Suppressor macrophage treated with lipopolysaccharide for 1 hour (primary cell): ENCODE measurements at places on chromosomes 4 and X.

DNA sequence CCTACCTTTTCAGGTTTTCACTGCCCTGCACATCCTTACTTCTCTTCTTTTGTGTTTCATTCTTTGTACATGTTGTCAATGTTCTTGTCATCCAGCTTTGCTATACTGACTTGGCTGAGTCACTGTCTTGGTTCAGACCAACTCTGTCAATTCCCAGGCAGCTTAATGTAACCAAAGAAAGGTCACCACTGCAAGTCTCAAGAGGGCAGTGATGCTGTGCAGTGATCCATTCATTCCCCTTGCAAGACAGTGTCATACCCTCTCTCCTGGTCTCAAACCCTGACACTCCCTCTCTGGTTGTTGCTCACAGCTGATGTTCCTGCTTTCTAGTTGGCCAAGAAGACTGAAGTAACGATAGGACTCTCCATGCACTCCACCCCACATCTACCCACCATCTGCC, 17.5 kb downstream of the RAB39B start:
- no peak for DNase-seq

DNA sequence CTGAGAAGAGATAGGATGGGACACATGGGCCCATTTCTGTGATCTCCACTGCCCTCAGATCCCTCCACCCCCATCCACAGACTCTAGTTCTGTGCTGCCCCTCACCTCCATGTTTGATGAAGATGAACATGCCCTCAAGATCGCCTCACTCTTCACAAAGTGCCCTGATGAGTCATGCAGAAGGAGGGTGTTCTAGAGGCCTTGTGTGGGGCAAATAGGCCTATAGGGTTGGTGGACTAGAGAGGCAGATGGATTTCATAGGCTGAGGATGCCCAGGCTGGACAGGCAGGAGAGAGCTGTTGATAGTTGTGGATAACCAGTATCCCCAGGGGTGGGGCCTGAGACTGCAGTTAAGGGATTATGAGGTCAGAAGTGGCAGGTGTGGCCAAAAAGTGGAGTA, at the start of gene CXorf65:
Gene CXorf65 (minus strand): TSS at position 314 of the 400 bp plus-strand sequence. CDS start 184 bp downstream, at position 130.
- peak; percentile 21 for DNase-seq

DNA sequence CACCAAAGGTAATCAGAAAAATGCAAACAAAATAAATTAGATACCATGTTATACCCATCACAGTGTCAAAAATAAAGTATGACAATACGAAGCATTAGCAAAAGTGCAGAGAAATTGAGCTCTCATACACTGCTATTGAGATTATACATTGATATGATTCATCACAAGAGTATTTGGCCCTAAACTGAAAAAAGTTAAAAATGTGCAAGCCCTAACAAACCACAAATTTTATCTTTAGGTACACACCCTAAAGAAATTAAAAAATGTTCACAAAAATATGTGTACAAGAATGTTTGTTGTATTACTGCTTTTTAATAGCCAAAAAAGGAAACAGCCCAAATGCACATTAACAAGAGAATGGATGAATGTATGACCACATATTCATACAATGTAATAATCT, 137.9 kb upstream of the MAGEA10 start:
- DNase-seq, result no peak

DNA sequence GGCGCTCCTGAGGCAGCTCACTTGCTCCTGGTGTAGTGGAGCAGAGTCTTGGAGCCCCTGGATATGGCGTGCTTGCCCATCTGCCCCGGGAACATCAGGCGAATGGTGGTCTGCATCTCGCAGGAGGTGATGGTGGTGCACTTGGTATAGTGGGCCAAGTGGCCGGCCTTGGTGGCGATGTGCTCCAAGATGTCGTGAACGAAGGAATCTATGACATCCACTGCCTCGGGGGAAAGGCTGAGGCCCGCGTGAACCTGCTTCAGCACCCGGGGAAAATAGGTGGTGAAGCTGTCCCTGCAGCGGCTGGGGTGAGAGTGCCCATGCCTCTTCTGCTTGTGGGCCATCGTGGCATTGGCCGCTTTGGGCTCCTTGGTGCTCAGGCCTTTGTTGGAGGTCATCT, 58.1 kb upstream of the TMSB15B start:
- DNase-seq, result no peak

DNA sequence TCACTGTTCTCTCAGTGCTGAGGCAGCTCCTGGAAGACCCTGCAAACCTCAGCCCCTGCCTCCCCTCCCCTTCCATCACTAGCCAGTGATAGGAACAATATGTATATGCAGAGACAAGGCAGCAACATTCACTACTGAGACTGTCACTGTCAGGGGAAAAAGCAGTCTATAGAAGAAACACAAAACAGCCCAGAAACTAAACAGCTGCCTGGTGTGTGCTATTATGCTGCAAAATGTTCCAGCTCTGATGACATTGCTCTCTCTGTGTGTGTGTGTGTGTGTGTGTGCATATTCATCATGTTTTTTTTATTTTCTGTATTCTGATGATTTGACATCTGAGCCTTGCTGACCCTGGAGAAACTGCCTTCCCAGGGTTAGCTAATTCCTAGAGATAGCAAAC, 147.2 kb downstream of the SPATA18 start:
- DNase-seq, result no peak

DNA sequence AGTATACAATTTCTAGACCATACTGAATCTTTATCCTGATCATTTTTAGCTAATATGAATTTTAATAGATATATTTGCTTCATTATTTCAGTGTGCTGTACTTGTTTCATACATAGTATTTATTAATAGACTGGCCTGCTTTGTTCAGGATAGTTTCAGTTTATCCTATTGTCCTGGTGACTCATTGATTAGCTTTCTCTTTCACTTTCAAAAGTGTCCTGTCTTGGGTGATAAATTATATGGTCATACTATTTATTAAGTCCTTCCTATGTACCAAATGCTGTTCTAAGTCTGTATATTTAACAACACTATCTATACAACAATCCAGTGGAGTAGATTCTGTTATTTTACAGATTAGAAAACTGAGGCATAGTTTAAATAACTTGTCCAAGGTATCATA, 153.8 kb upstream of the RAPGEF2 start:
- peak; percentile 72 for DNase-seq

GRCh38 chrX:13790206-13791131, 26.4 kb downstream of the GPM6B start:
- DNase-seq, result no peak

GRCh38 chr4:94277534-94277933, 65.1 kb downstream of the HPGDS start:
- DNase-seq, result no peak

GRCh38 chr4:1406394-1406980, at the start of gene NKX1-1:
Gene NKX1-1, minus strand, starts transcription at chr4:1406442. Its CDS starts 0 bp downstream, at chr4:1406442.
- DNase-seq, result no peak

DNA sequence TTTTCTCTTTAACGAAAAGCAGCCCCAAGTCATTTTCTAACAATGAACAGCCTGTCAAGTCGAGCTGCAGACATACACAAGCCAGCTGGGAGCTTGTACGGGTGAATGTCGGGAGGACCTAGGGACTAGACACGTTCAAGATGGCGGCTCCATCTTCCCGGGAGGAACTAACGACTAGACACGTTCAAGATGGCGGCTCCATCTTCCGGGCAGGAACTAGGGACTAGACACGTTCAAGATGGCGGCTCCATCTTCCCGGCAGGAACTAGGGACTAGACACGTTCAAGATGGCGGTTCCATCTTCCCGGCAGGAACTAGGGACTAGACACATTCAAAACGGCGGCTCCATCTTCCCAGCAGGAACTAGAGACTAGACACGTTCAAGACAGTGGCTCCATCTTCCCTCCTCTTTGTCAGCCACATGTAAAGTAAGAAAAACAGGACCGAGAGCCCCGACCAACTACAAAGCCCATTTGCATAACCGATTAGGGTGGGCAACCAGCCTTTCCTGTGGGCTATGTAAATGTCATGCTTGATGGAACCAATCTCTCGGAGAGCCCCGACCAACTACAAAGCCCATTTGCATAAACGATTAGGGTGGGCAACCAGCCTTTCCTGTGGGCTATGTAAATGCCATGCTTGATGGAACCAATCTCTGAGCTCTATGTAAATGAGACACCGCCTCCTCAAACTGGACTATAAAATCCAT, 175.5 kb downstream of the DHRSX start:
- peak; percentile 44 for DNase-seq

GRCh38 chr4:13527981-13528820, 16.1 kb downstream of the NKX3-2 start:
- DNase-seq, result peak; percentile 44

- DNase-seq, result no peak
These were observed 83.5 kb upstream of the SMIM10 start for GRCh38 chrX:134907302-134907701.

GRCh38 chr4:155529716-155530115, 136.9 kb upstream of the GUCY1A1 start:
- DNase-seq, result no peak

- DNase-seq, result no peak
These were observed 143.4 kb downstream of the TRIML1 start for GRCh38 chr4:188282471-188283232.

GRCh38 chr4:181647396-181648147, 595.6 kb upstream of the TENM3 start:
- no peak for DNase-seq

GRCh38 chr4:3685081-3685645, 81.0 kb upstream of the ADRA2C start:
- no peak for DNase-seq

- DNase-seq, result no peak
These were observed 1.4 kb downstream of the COX7B start for GRCh38 chrX:77900688-77901087.

GRCh38 chr4:79141530-79141929, 184.3 kb downstream of the NAA11 start:
- no peak for DNase-seq

DNA sequence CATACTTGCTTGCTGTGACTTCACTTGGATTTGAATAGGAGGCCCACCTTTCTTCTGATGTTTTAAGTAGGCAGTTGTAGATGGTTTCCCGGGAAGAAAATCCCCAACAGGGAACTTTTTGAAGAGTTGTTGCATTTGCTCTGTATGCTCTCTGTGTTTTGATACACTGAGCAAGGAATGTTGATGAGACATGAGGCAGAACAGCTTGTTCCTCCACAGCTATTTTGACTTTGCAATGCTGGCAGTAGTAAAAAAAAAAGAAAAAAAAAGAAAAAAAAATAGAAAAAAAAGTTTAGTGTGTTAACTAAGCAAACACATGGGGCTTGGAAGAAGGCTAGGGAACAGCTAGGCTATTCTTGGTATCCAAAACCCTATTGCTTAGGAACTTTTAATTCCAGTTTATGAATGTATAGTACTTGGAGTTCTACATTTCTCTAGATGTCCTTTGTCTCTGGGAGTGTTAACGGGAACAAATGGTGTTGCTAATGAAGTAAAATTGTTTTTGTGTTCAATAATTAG, 23.4 kb upstream of the PAQR3 start:
- DNase-seq, result no peak

GRCh38 chr4:43008793-43009192, 116.3 kb downstream of the GRXCR1 start:
- no peak for DNase-seq

DNA sequence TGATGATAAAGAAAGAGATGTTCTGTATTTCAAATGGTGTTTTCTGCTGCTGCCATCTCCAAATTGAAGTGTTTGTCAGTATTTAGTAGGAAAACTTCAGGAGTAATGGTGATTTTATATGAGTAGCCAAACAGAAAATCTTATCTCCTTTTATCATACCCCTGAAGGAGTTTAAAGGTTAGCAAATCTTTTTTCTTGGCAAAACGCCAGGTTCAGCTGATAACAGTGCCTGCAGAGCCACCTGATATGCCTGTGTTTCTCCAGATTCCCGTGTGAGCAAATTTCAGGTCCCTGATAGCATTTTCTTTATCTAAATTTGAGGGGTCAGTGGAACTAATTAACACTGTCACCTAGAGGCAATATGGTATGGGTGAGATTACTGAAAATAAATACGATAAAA, 65.8 kb upstream of the ETNPPL start:
- no peak for DNase-seq

DNA sequence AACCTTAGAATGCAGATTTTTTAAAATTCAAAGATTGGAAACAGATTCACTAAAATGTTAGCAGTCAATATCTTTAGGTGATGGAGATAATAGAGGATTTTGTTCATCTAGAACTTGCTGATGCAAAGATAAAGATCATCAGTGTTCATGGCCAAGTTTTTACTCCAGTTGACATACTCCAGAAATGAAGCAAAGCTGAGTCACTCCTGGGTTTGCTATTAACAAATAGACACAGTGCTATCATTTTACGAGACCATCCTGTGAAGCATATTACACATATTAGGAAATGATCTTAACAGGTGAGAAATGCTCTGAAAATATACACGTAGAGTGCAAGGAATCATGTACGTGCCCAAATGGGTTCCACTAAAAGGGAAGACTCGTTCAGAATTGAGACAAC, 170.6 kb upstream of the FAM9B start:
- no peak for DNase-seq

- DNase-seq, result no peak
These were observed 90.7 kb upstream of the PCDH18 start for GRCh38 chr4:137623013-137623412.

DNA sequence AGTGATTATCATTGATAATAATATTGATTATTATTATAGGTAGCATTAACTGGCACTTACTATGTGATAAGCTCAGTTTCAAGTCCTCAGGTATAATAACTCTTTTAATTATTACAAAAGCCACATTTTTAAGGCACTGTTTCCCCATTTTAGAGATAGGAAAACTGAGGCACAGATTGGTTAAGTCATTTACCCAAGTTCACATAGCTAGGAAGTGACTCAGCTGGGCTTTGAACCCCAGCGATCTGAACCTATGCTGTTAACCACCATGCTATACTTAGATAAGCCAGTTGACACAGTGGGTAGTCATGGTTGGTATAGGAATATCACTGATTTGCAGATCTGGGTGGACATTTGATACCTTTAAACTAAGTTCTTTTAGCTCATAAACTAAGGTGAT, 110.4 kb downstream of the FRAS1 start:
- no peak for DNase-seq

DNA sequence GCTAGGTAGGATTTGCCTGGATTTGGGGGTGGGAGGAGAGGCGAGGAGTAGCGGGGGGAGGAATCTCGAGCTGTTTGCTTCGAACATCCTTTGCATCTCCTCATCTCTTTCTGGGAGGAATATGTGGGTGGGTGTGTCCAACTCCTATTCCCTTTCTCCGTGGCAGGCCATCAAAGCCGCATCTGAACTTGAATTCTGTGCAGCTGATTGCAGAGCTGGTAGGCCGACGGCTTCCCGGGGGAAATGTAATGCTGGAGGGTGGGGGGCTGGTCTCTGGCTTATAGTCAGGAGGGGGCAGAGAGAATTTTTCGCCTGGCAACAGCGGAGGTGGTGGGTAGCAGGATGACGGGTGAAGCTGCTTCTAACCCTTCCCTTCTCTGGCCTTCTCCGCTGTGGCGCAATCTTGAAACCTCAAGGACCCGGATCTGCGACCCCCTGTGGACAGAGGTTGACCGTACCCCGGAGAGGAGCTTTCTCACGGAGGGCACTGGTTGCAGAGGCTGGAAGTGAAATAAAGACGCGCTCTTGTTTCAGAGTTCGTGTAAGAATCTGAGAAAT, 628 bp downstream of the ZCCHC12 start:
- no peak for DNase-seq

DNA sequence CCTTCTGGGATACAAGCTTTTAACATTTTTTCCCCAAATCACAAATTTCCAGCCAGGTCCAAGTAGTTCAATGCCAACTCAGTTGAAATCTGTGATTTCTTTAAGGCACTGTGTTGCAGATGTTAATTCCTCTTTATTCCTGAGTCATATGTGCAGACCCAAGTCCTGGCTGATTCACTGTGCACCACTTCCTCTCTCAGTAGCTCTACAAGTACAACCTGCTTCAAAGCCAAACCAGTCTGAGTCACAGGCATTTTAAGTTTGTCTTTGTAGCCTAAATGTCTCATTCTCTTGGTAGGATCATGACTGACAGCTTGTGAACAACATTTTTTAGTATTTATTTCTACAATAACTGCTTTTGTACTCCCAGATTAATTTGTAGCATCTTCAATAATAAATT, 165.6 kb upstream of the S100G start:
- peak; percentile 73 for DNase-seq
